Myocyte (in vitro differentiated cells): ENCODE measurements at places on chromosomes 16 and 17.

- DNase-seq, result no peak
These were observed 593 bp upstream of the WDR45B start for GRCh38 chr17:82648742-82649331.

DNA sequence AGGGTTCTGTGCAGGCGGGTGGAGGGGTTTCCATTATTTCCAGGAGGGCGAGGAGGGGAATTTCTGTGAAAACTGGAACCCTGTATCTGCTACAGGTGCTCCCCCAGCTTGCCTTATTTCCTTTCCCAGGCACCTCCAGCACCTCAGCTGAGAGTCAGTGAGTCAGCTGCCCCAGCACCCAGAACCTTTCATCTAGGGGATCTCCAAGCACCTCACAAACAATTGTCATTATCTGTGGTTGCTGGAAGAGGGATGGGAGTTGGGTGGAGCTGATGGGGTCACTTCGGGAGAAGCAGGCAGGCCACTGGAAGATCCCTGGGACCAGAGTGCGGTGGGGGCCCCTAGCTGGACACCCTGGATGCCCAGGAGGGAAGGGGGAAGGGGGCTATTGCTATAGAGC lies 10.0 kb upstream of the CLUH start:
- no peak for DNase-seq

DNA sequence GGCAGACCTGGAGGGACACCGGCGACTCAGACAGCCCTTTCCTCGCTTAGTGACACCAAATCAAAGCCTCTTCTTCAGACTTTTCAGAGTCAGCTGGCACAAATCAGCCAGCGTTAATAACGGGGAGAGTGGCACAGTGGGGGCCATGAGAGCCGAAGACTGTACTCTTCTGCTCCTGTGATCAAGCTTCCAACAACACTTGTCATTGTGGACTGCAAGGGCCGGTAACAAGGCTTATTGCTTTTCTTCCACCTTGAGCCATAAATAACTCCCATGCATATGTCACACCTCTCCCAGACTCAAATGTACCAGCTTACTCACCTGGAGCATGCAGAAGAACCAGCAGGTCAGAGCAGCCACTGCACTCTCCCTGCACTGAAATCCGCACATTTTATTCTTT lies 12.8 kb downstream of the FLCN start:
- no peak for DNase-seq

GRCh38 chr17:78790552-78790951 lies 8.5 kb upstream of the CYTH1 start:
- DNase-seq, result no peak

DNA sequence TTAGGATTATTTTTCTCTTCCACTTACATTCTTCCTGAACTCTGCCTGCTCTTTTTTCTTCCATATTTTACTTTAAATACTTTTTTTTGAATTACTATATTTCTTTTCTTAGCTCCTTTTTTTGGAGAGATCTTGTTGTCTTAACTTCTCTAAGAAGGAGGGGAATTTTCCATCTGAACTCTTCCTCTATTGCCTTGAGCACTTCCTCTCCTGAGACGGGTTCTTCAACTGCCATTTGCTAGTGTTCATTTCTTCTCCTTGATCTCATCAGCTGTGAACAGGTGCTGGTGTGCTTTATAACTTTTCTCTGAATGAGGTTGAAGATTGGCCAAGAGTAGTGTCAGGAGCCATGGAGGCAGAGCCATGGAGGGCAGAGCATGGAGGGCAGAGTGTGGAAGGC lies 15.1 kb upstream of the CD300LD start:
- DNase-seq, result no peak

DNA sequence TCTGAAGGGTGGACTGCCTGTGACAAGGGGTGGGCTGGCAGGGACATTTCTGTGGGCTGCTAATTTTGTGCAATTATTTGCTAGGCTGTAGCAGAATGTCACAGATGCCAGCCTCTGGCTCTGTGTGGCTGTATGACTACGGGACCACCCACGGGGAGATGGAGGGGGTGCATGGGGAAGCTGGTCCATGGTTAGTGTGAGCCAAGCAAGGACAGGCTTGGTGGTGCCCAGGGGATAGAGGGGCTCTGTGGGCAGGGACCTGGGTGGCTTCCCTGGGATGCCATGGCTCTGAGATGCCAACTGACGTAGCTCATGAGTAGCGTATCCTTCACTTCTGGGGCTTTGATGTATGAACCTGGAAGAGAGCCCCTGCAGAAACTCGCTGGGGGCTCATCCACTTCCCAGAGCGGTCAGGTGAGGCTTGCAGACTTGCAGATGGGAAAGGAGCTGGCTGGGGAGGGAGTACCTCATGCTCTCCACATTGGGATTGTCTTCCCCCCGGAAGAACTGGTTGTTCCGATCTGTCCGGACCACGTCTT lies 87.2 kb downstream of the TBC1D16 start:
- DNase-seq, result no peak

- DNase-seq, result peak; percentile 69
These were observed 4.5 kb downstream of the ARHGAP27 start for GRCh38 chr17:45428050-45428617.

GRCh38 chr17:2983255-2983654 lies 80.2 kb downstream of the OR1D5 start:
- no peak for DNase-seq

- DNase-seq, result no peak
These were observed 271.1 kb upstream of the CDH11 start for GRCh38 chr16:65392806-65393565.

GRCh38 chr17:81349397-81350319 lies 45.6 kb upstream of the BAHCC1 start:
- DNase-seq, result peak; percentile 86

- DNase-seq, result no peak
These were observed 42.0 kb upstream of the PVALEF start for GRCh38 chr17:81123052-81124048.

- DNase-seq, result no peak
These were observed 105.3 kb downstream of the VPS53 start for GRCh38 chr17:609232-609810.

GRCh38 chr17:38352245-38353085 lies 821 bp downstream of the SOCS7 start:
- peak; percentile 24 for DNase-seq

DNA sequence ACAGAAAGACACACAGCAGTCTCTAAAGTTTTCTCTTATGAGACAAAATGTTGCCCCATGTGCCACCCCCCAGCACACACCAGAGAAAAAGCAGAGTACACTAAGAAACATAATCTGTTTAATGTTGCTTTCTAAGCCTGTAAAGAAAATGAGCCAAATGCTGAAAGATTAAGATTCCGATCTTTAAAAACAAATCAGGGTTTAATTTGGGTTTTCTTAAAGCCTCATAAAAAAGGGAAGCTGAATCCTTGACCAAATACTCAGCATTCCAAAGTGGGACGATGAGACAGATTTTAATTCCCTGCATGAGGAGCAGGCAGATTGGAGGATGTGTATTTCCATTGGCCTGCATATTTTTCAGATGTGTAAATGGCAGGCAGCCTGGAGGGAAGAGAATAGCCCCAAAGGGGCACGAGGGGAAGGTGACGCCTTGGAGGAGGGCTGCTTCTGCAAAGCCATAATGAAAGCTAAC lies 118.4 kb downstream of the COPRS start:
- DNase-seq, result peak; percentile 76

DNA sequence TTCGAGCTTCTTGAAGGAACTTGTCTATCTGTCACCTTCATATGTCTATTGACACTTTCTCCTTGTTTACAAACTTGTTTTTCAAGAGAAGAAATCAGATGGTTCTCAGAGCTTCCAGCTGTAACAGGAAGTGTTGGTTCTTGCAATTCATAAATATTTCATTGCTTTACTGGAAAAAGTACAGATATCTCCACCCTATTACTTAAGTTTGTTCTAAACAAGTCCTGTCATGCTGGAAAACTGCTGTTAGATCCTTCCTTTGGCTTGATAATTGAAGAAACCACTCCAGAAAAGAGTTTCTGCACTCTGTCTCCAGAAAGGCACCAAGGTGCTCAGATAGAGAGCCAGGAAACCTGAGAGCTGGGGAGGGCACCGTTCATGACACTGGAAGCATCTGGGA lies 181.6 kb downstream of the DNAH9 start:
- no peak for DNase-seq

DNA sequence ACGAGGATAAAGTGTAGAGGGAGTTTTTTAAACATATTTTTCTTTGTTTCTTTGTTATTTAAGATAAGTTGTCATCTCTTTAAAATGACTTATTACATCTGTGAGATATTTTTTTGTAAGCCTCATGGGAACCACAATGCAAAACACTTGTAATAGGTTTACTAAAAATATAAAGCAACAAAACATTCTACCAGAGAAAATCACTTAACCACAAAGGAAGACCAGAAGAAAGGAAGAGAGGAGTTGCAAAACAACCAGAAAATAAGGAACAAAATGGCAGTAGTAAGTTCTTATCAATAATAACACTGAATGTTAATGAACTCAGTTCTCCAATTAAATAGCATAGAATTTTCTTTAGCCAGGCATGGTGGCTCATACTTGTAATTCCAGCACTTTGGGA lies 22.9 kb downstream of the DHRS7B start:
- DNase-seq, result no peak

DNA sequence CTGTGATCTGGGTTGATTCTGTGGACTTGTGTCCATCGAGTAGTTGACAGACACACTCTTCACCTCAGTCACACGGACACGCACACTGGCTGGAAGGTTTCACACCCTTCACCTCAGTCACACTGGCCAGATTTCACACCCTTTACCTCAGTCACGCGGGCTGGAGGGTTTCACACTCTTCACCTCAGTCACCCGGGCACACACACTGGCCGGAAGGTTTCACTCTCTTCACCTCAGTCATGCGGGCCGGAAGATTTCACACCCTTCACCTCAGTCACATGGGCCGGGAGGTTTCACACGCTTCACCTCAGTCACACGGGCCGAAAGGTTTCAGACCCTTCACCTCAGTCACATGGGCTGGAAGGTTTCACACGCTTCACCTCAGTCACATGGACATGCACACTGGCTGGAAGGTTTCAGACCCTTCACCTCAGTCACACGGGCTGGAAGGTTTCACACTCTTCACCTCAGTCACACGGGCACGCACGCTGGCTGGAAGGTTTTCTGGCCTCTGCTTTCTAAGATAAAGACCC lies 96.2 kb downstream of the PGS1 start:
- no peak for DNase-seq

DNA sequence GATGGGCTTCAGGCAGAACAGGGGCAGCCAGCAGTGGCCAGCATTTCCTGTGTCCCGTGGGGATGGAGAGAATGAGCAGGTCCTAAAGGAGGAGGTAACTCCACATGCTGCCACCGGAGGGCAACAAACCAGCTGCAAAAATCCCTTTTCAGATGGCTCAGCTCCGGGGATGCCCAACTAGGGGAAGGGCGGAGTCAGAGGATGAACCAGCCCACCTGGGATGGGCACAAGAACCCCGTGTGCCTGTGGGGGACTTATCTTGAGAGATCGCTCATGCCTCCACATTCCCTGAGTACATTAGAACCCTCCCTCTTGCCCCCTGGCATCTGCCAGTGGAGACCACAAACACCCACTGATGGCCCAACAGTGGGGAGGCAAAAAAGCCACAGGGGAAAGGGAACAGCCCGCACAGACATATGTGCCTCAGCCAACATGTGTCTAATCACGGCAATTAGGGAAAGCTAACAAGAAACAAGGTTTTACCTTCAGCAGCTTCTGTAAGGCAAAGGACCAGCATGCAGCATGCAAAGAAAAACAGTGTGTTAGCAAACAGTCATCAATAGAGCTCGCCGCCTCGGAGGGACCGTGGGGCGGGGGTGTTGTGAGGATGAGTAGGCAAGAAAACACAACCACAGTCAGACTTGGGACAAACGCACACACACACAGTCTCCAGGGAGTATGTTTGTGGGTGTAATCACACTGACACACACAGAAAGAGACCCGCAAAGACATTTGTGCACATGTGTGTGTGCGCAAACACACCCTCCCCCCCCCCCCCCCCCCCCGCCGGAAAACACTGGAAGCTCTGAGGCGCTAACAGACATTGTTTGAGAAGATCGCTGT lies 64.0 kb downstream of the MYO18A start:
- DNase-seq, result peak; percentile 73
